GM23248 (cell line): ENCODE measurements at places on chromosomes 5 and 9. TPM values are rescaled to one million over a fixed set of nuclear protein-coding genes. Genes with fewer than 3 reads are reported as not detected.

- DNase-seq, result no peak
These were observed 40.2 kb upstream of the RAB3C start for GRCh38 chr5:58542709-58543108.

DNA sequence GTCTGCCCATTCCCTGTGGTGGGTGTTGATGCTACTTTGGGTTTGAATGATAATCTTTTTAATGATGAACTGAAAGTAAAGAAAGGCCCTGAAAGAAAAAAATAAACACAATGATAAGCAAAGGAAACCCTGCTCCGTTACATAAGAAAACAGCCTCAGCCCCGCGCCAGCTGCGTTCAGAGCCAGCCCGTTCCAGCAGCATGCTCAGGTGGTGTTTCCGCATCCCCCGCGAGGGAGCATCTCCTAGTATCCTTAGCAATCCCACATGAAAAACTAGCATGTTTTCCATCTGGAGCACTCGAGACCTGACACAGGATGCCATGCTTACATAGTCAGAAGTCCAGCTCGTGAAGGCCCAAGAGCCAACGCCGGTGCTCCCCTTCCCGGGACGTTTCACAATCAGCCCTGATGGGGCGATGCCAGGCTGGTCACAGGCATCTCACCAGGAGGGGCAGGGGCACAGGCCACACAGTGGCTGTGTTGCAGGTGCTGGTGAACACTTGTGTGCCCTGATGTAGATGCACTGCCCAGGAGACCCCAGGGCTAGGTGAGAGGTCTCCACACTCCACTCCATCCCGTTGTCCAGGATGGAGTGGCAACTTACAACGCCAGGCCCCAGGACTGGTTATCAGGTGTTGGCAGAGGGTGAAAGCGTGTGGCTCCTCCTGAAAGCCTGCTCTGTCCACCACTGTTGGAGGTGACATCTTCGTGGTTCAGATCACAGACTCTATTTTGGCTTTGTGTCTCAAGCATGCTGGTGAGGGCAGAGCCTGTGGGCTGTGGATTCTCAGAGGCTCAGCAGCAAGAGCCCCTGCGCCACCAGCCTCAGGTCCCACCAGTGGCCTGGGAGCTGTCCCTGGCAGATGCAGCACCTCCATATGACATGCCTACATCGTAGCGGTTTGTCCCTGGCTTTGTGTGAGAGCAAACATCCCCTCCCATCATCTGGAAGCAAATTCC lies 246.8 kb upstream of the IRX1 start:
- DNase-seq, result no peak

GRCh38 chr9:38298503-38298902 lies 94.0 kb upstream of the ALDH1B1 start:
- peak; percentile 19 for DNase-seq

DNA sequence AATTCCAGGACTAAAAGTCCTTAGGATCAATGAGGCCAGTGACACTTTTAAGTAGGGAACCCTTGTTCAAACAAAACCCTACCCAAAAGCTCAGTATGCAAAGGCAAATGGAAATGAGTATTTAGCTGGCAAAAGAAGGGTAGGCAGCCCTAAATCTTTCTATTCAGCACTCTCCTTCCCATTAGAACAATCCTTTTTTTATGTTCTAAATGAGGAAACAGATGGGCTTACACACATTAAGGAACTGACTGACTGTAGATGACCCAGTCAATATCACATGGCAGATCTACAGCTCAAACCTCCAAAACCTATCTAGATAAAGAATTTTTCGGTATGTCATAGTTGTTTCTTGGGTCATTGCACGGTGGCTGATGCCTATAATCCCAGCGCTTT lies 7.2 kb downstream of the CSNK1A1 start:
- DNase-seq, result no peak

GRCh38 chr5:65769539-65769938 lies 47.5 kb downstream of the NLN start:
- peak; percentile 92 for DNase-seq

The PDE6A gene
- total RNA-seq, result not detected in 2 replicates

The BAAT gene
- total RNA-seq, result not detected in 2 replicates

The GABRA1 gene
- not detected in 2 replicates for total RNA-seq

The SLC25A2 gene
- total RNA-seq, result not detected in 2 replicates

The HTR1A gene
- total RNA-seq, result not detected in 2 replicates
